ENCODE measurements at places on chromosomes 1 and 21. TPM values are rescaled to one million over a fixed set of nuclear protein-coding genes. Genes with fewer than 3 reads are reported as not detected.

The LRRN2 gene
- 15.3 TPM for total RNA-seq

The BSND gene
- total RNA-seq = not detected

The FAM229A gene
- 3.9 TPM for total RNA-seq

The HRNR gene
- not detected for total RNA-seq

The OLIG2 gene
- not detected for total RNA-seq

The OBSCN gene
- total RNA-seq = 4.9 TPM

The MAN1A2 gene
- total RNA-seq = 7.5 TPM

The KCNK1 gene
- total RNA-seq = 25.2 TPM

The DCDC2B gene
- total RNA-seq = not detected

The COL6A2 gene
- 15.4 TPM for total RNA-seq

The MAP10 gene
- 0.83 TPM for total RNA-seq

The GPR52 gene
- not detected for total RNA-seq

The HJV gene
- total RNA-seq = not detected

The HSD3B1 gene
- total RNA-seq = not detected

The CD84 gene
- not detected for total RNA-seq

The C21orf58 gene
- 5.7 TPM for total RNA-seq

The CNR2 gene
- not detected for total RNA-seq

The A3GALT2 gene
- total RNA-seq = not detected

The LCE2B gene
- total RNA-seq = not detected

The CD1B gene
- not detected for total RNA-seq

The GJA9 gene
- not detected for total RNA-seq

Measured in A549 treated with Mapracorat at 1 μM for 4 hours (cell line).